ENCODE measurements at places on chromosomes 16 and 17. TPM values are rescaled to one million over a fixed set of nuclear protein-coding genes. Genes with fewer than 3 reads are reported as not detected.

DBF4B gene
- total RNA-seq, result 7.2 TPM

TBC1D3 gene
- not detected for total RNA-seq

- DNase-seq, result no peak
Observed at GRCh38 chr17:45940293-45940692, 45.9 kb downstream of the MAPT start.

- DNase-seq, result no peak
Observed at GRCh38 chr17:62859146-62859545, 51.0 kb upstream of the MARCHF10 start.

- DNase-seq, result no peak
Observed at GRCh38 chr17:4913994-4914393, 11.1 kb upstream of the CHRNE start.
